Activated CD4-positive, alpha-beta T cell treated with anti-CD3 and anti-CD28 coated beads, Interleukin-2, amount 10 ng/mL, durations not matched to agents 7 days and 5 days (primary cell): ENCODE measurements at places on chromosomes 7 and 10. TPM values are rescaled to one million over a fixed set of nuclear protein-coding genes. Genes with fewer than 3 reads are reported as not detected.

NUTM2E gene
- 0.92 TPM for total RNA-seq

CRTAC1 gene
- total RNA-seq: not detected

SCART1 gene
- total RNA-seq: 4.5 TPM

HOXA9 gene
- not detected for total RNA-seq

- no peak overlapping the region for H3K4me3 ChIP-seq
- no peak for DNase-seq
- H3K27ac ChIP-seq: no peak overlapping the region
- peaks cover 3% of the 10 kb centered on the region for H3K27me3 ChIP-seq
- no peaks in the 10 kb centered on the region for H3K36me3 ChIP-seq
Observed at GRCh38 chr10:110620398-110620719, 23.8 kb upstream of the RBM20 start.

DNA sequence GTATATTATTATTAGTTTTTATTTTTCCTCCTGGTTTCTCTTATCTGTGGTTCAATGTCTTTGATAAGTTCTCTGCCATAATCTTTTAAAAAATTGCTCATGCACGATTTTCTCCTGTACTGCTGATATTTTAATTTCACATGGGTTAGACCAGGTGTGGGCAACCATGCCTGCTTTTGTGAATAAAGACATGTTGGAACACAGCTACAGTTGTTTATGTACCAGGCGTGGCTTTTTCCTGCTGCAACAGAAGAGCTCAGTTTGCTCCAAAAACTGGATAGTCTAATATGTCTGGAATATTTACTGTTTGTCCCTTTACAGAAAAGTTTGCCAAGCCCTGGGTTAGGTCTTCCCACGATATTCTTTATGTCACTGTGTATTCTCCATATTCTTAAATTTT lies 105.2 kb downstream of the VWC2 start:
- no peak overlapping the region for H3K4me3 ChIP-seq
- no peak for DNase-seq
- no peaks in the 10 kb centered on the region for H3K4me1 ChIP-seq
- no peaks in the 10 kb centered on the region for H3K27me3 ChIP-seq
- H3K36me3 ChIP-seq: no peaks in the 10 kb centered on the region

DNA sequence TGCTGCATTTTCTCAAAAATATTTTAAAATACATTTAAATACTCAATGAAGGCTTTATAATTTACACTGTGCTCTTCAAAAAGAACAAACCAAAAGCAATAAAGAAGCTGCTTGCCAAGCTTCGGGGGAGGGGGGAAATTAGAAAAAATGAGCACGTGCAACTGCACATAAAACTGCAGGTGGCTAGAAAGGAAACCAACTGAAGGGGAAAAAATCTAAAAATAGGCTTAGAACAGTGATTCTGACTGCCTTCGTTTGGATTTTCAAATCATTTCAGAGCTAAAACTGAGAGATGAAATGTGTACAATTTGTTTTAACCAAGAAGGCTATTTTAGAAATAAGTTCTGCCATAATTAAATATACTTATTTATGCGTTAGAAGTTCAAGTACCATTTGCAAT lies 61.4 kb downstream of the ABI1 start:
- no peaks in the 10 kb centered on the region for H3K27me3 ChIP-seq
- peaks cover 30% of the 10 kb centered on the region for H3K4me1 ChIP-seq
- H3K4me3 ChIP-seq: no peak overlapping the region
- peaks cover 43% of the 10 kb centered on the region for H3K36me3 ChIP-seq
- H3K27ac ChIP-seq: no peak overlapping the region

- H3K27ac ChIP-seq: no peak overlapping the region
- peaks cover under 1% of the 10 kb centered on the region for H3K36me3 ChIP-seq
- peaks cover 56% of the 10 kb centered on the region for H3K27me3 ChIP-seq
- H3K4me3 ChIP-seq: no peak overlapping the region
- DNase-seq: no peak
Observed at GRCh38 chr10:118937226-118937625, 92.3 kb upstream of the NANOS1 start.

DNA sequence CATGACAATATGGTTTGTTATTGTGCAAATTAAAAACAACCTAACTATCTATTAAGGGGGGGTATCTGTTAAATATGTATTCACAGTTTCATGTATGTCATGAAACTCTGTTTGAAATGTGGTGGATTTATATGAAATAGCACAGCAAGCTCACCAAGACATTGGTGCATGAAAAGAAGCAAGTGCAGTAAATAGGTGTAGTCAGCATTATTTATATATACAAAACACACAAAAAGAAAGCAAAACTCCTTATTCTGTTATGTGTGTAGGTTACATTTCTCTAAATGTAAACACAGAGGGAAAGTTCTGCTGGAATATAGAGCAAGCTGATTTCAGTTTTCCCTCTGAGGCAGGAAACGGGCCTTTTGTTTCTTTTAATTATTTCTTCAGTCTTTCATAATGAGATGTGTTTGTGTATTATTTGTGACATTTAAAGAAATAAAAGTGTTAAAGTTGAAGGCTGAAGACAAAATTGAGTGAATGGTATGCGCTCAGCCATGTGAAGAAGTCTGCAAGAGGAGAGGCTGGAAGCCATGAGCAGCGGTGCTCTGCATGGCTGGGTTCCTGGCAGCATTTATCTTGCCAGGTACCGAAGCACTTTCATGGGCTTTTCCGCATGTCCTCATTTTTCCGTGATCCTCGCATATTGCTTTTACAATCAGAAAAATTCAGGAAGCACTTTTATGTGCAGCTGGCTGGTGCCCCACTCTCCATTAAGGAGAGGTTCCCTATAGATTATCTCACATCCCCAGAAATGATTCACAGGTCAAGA lies 38.5 kb downstream of the GRID1 start:
- no peaks in the 10 kb centered on the region for H3K4me1 ChIP-seq
- peaks cover 11% of the 10 kb centered on the region for H3K27me3 ChIP-seq
- H3K4me3 ChIP-seq: no peak overlapping the region
- DNase-seq: no peak

GRCh38 chr10:129509835-129510234 lies 42.8 kb downstream of the MGMT start:
- no peaks in the 10 kb centered on the region for H3K4me1 ChIP-seq
- H3K4me3 ChIP-seq: no peak overlapping the region
- DNase-seq: no peak
- no peak overlapping the region for H3K27ac ChIP-seq
- H3K27me3 ChIP-seq: no peaks in the 10 kb centered on the region

DNA sequence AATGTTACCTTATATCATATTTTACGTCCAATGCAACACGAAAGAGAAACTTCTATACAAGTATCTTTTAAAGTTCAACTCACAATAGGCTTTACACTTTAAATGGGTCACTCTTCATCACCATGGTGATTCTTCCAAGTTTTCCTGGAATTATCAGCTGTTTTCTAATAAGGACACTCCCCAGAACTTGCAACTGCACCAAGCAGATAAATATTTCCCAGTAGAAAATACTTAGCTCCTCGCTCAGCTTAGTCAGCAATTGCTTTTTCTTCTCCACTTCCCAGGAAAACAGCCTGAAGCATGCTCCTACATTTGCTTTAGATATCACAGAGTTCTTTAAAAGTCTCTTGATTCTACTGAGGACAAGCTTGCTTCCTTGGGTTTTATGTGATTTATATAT lies 25.7 kb upstream of the ADD3 start:
- H3K27me3 ChIP-seq: peaks cover 5% of the 10 kb centered on the region
- no peak overlapping the region for H3K4me3 ChIP-seq
- no peak for DNase-seq
- no peaks in the 10 kb centered on the region for H3K36me3 ChIP-seq
- no peak overlapping the region for H3K27ac ChIP-seq

DNA sequence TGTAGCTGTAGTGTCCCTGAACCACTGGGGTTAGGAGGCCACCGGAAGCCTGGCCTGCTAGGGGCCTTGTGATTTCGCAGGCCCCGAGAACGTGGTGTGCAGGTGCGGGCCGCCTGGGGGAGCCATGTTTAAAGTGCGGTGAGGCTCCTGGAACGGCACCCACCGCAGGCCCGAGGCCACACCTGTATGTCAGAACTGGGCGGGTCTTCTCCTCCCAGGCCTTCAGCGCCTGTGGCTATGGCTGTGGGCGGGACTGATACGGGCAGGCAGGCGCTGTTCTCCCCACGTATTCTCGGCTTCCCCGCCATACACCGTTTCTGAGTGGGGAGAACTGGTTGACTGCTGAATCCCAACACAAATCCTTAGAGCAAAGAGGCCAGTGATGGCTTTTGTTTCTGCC lies 74.8 kb downstream of the DNAJB6 start:
- no peaks in the 10 kb centered on the region for H3K27me3 ChIP-seq
- peaks cover 4% of the 10 kb centered on the region for H3K4me1 ChIP-seq
- no peak overlapping the region for H3K4me3 ChIP-seq

- H3K27me3 ChIP-seq: peaks cover 8% of the 10 kb centered on the region
- no peak overlapping the region for H3K27ac ChIP-seq
- DNase-seq: no peak
- H3K36me3 ChIP-seq: no peaks in the 10 kb centered on the region
Observed at GRCh38 chr7:90165724-90166123, 11.5 kb downstream of the STEAP1 start.

DNA sequence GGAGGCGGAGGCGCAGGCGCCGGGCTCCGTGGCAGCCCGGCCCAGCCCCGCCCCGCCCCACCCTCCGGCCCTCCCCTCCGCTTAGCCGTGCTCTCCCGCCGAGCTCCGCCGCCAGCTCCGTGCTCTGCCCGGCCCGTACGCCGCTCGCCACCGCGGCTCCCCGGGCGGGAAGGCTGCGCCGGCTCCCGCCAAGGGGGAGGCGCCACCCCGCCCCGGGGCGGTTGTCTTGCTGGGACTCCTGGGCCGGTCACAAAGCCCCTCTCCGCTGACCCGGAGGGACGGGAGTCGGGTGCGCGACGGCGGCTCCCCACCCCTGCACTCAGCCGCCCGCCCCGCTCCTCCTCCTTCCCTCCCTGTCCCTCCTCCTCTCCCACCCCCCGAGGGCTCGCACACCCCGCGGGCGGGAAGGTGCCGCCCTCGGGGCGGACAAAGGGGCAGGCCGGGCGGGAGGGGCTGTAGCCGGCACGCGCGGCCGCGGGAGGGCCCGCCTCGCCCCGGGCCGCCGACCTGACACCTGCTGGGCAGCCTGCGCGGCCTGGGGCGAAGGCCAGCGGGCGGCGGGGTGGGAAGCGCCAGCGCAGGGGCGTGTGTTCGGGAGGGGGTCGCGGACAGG lies 11.5 kb upstream of the SP8 start:
- H3K4me3 ChIP-seq: peak overlapping the region; percentile 27
- H3K4me1 ChIP-seq: peaks cover 6% of the 10 kb centered on the region
- peaks cover 60% of the 10 kb centered on the region for H3K27me3 ChIP-seq
- H3K36me3 ChIP-seq: no peaks in the 10 kb centered on the region
- H3K27ac ChIP-seq: no peak overlapping the region
- DNase-seq: no peak

DNA sequence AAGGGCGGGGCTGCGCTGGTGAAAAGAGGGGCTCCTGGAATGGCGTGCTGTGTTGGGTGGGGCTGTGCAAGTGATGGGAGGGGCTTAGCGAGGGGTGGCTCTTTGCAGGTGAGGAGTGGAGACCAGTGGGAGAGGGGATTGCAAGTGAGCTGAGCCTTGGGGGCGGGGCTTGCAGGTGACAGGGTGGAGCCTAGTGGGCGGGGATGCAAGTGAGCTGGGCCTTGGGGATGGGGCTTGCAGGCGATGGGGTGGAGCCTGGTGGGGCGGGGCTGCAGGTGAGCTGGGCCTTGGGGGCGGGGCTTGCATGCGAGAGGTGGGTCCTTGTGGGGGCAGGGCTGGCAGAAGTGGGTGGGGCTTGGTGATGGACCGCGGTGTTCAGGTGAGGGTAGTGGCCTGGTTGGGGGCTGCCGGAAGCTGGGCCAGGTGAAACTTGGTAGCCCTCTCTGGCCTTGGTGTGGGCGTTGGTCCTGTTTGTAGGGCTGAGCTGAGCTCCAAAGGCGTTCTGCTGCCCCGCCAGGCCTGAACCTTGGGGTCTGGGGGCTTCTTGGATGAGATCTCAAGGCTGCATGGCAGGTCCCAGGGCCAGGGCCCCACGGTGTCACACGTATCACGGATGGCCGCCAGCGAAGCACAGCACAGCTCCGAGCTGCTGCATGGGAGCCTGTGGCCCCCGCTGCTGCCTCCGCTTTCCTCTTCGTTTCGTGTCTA lies 743 bp upstream of the PITRM1 start:
- DNase-seq: no peak
- peaks cover 17% of the 10 kb centered on the region for H3K4me1 ChIP-seq
- peak overlapping the region; percentile 88 for H3K27ac ChIP-seq
- peaks cover 34% of the 10 kb centered on the region for H3K27me3 ChIP-seq

DNA sequence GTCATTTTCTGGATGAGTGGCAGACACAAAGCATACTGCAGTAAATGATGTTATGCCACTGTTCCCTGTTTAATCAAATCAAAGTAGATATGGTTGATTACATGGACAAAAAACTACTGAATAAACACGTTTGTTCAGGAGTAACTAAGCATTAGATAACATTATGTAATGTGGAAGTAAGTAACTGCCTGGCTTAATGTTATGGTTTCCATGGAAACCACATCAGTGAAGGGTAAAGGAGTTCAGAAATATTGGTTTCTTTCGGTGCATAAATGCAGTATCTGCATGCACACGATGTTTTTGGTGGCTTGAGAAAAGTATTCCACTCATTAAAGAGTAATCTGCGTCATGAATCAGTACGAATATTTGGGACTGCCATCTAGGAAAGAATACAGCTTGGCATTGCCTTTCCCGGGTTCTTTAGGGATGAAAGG lies 131.3 kb upstream of the PRKCQ start:
- H3K27me3 ChIP-seq: peaks cover 29% of the 10 kb centered on the region
- H3K36me3 ChIP-seq: no peaks in the 10 kb centered on the region
- peaks cover 9% of the 10 kb centered on the region for H3K4me1 ChIP-seq
- H3K4me3 ChIP-seq: no peak overlapping the region
- DNase-seq: no peak

- no peaks in the 10 kb centered on the region for H3K36me3 ChIP-seq
- H3K4me3 ChIP-seq: no peak overlapping the region
- H3K27ac ChIP-seq: no peak overlapping the region
Observed at GRCh38 chr7:149729586-149729982, 43.8 kb downstream of the ZNF467 start.

DNA sequence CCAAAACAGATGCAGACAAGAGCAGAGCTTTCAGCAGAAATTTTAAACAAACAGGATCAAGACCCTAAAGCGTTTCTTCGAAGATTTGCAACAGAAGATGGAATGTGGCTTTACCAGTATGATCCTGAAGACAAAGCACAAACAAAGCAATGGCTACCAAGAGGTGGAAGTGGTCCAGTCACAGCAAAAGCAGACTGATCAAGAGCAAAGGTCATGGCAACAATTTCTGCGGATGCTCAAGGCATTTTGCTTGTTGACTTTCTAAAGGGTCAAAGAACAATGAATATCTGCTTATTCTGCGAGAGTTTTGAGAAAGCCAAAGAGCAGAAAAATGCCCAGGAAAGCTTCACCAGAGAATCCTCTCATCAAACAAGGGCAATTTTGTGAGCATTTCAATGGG lies 130.4 kb downstream of the MBL2 start:
- H3K27ac ChIP-seq: no peak overlapping the region
- no peaks in the 10 kb centered on the region for H3K27me3 ChIP-seq
- no peak overlapping the region for H3K4me3 ChIP-seq
- peaks cover 5% of the 10 kb centered on the region for H3K4me1 ChIP-seq
- DNase-seq: no peak

- H3K36me3 ChIP-seq: no peaks in the 10 kb centered on the region
- no peak overlapping the region for H3K4me3 ChIP-seq
- DNase-seq: no peak
Observed at GRCh38 chr7:95865716-95866371, 93.5 kb downstream of the DYNC1I1 start.

- H3K4me1 ChIP-seq: peaks cover 72% of the 10 kb centered on the region
- no peak overlapping the region for H3K27ac ChIP-seq
- H3K4me3 ChIP-seq: no peak overlapping the region
- peaks cover 37% of the 10 kb centered on the region for H3K27me3 ChIP-seq
- no peak for DNase-seq
Observed at GRCh38 chr7:138900035-138900828, 81.0 kb downstream of the KIAA1549 start.
